ENCODE measurements at places on chromosomes 4 and X. TPM values are rescaled to one million over a fixed set of nuclear protein-coding genes. Genes with fewer than 3 reads are reported as not detected.

The F11 gene
- 0.53 TPM for total RNA-seq

The EGF gene
- total RNA-seq = 0.47 TPM

The REPS2 gene
- 2.6 TPM for total RNA-seq

The SSX4B gene
- not detected for total RNA-seq

The COX7B2 gene
- not detected for total RNA-seq

The SPANXA2 gene
- total RNA-seq = not detected

The CCKAR gene
- total RNA-seq = 2.7 TPM

The MFAP3L gene
- 3.4 TPM for total RNA-seq

The MYOZ2 gene
- 0.16 TPM for total RNA-seq

The CLRN2 gene
- not detected for total RNA-seq

The PAGE2 gene
- not detected for total RNA-seq

The CXCL10 gene
- total RNA-seq = not detected

The ATP8A1 gene
- 13.7 TPM for total RNA-seq

The DDIT4L gene
- total RNA-seq = 2.6 TPM

The NKX6-1 gene
- total RNA-seq = 89.6 TPM

The KIAA1210 gene
- total RNA-seq = not detected

The ITM2A gene
- total RNA-seq = 1.5 TPM

The SUPT20HL2 gene
- total RNA-seq = not detected

The CXCR3 gene
- not detected for total RNA-seq

The OCRL gene
- 57.2 TPM for total RNA-seq

The ADH1B gene
- 0.29 TPM for total RNA-seq
